ENCODE measurements at places on chromosomes 11 and 22. TPM values are rescaled to one million over a fixed set of nuclear protein-coding genes. Genes with fewer than 3 reads are reported as not detected.

The RFPL2 gene
- total RNA-seq: 11.3 TPM

The OR51I1 gene
- total RNA-seq: 0.34 TPM

The RAG2 gene
- not detected for total RNA-seq

The TRIM49 gene
- total RNA-seq: not detected

The PHF21B gene
- 0.36 TPM for total RNA-seq

The MUC2 gene
- not detected for total RNA-seq

The KDM4E gene
- not detected for total RNA-seq

The ASCC2 gene
- 40.7 TPM for total RNA-seq

The OR2AG1 gene
- total RNA-seq: not detected

The MUC5AC gene
- not detected for total RNA-seq

The TPBGL gene
- 1.0 TPM for total RNA-seq

The CRYBB3 gene
- not detected for total RNA-seq

The USP2 gene
- total RNA-seq: 0.73 TPM

The VSTM5 gene
- total RNA-seq: not detected

The OR6A2 gene
- 0.46 TPM for total RNA-seq

The NNMT gene
- total RNA-seq: 701 TPM

The PARVG gene
- not detected for total RNA-seq

The SCGB2A2 gene
- total RNA-seq: not detected

The DRICH1 gene
- total RNA-seq: not detected

The KRTAP5-7 gene
- total RNA-seq: under 0.01 TPM

The HINFP gene
- 21.4 TPM for total RNA-seq

The OR10A2 gene
- total RNA-seq: not detected

The NKAPD1 gene
- total RNA-seq: 25.1 TPM

The CFAP68 gene
- 13.3 TPM for total RNA-seq

The C11orf87 gene
- not detected for total RNA-seq

The SCO2 gene
- total RNA-seq: 5.5 TPM

The SLN gene
- total RNA-seq: not detected
